Ovary (tissue), 10 donors: ENCODE measurements at places on chromosomes 6 and 20.

DNA sequence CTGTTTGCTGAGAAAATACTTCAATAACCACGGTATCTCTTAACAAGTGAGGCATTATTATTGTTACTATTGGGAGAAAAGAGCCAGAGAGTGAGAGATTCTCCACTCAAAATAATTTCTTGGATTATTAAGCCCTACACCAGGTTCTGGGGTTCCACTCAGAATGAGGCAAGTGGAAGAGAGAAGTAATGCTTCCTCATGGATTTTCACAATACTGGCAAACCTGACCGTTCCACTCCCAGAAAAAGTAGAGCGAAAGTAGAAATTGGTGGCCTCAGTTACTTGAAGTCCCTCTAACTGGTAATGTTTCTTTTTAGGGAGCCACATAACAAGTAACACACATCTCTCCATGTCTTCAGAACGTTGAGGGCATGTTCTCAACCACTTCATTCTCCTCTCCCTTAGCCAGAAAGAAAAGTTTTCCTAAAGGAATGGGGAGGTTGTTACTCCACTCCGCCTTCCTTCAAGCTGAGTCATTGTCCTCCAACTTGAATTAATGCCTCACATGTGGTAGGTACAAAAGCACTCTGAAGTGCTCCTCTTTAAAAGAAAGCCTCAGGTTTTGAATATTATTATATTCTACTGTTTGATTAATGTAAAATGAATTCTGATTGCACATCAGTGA, 1.9 kb downstream of the BAG2 start:
- no peak for DNase-seq

GRCh38 chr6:157314705-157315321, 8.5 kb downstream of the TMEM242 start:
- no peak for DNase-seq

- no peak for DNase-seq
Observed at GRCh38 chr6:148703900-148704299, 42.9 kb upstream of the UST start.

DNA sequence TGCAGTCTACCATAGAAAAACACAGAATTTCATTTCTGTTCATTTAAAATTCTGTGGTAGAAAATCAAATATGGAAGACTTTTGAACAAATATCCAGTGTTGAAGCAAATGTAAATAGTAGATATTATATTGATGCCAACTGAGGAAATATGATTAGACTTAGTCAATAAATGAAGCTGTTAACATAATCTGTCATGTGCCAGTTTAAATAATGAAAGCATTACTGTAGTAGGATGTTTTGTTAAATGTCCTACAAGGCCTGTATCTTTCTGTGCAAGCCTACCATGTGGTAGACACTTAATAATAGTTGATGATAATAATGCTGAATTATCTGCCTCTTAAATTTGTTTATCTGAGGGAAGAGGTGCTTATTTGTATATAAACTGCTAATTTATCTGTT, 55.9 kb downstream of the CBFA2T2 start:
- no peak for DNase-seq

GRCh38 chr20:36547186-36548005, 6.1 kb downstream of the MYL9 start:
- DNase-seq, result no peak

GRCh38 chr6:296151-297122, 4.2 kb downstream of the DUSP22 start:
- no peak for DNase-seq

DNA sequence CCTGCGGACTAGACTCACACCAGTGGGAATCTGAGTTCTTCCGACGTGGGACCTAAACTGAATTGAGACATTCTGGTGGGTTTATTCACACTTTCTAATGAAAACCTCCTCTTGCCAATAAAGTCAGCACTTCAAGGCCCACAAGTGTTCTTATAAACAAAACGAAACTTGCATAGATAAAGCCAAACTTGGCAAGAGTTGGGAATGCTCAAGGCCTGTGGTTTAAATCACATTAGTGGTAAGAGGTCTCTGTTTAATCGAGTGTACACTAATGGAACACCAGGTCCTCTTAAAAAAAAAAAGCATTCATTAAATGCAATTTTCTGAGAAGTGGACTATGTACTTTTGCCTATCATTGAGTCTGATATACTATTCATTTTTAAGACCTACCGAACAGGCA, 143.3 kb downstream of the SMOC2 start:
- no peak for DNase-seq

DNA sequence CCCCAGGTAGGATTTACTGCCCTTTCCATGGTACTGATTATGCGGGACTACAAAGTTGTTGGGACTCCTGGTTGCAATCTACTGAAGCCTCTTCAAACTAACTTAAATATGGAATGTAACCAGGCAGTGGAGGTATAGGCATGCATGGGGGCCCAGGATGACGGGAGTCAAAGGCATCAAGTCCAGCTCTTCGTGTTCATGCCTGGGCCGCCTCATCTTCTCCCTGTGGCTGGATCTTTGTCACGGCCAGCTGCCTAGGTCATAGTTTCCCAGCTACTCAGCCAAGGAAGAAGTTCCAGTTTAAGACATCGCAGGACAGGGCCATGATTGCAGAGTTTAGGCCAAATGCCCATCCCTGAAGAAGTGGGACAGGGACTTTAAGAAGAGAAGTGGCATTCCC, 20.5 kb downstream of the LYRM2 start:
- no peak for DNase-seq

DNA sequence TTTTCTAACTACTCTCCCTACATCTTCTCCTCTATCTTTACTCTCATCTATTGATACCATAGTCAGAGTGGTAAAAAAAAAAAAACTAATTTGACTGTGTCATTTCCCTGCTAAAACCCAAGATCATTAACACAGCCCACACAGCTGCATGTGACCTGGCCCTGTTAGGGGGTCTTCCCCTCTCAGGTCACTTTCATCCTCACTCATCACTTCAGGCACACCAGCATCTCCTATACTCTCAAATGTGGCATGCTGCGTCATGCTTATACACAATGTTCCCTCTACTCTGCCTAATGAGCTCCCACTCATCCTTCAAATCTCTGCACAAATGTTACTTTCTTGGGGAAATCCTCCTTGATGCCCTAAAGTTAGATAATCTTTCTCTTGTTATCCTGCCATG, 86.8 kb downstream of the CDK19 start:
- no peak for DNase-seq

DNA sequence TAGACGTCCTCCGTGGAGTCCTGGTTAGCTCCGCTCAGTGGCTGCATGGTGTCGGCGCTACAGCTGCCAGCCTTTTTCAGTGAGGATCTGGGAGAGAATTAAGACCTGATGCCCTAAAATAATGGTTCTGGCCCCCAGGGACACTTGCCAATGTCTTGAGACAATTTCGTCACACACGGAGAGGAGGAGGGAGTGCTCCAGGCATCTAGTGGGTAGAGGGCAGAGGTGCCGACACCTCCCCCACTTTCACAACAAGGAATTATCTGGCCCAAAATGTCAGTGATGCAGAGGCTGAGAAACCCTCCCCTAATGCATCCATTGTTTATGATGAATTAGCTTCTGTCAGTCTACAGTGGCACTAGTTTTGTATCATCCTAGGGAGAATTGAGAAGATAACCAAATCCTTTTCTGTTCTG, 24.4 kb downstream of the TMEM181 start:
- DNase-seq, result no peak
